ENCODE measurements at places on chromosomes 7 and 10. TPM values are rescaled to one million over a fixed set of nuclear protein-coding genes. Genes with fewer than 3 reads are reported as not detected.

The GBX1 gene
- total RNA-seq = 0.20 TPM

The CALHM1 gene
- total RNA-seq = not detected

The BCL7B gene
- total RNA-seq = 42.5 TPM

DNA sequence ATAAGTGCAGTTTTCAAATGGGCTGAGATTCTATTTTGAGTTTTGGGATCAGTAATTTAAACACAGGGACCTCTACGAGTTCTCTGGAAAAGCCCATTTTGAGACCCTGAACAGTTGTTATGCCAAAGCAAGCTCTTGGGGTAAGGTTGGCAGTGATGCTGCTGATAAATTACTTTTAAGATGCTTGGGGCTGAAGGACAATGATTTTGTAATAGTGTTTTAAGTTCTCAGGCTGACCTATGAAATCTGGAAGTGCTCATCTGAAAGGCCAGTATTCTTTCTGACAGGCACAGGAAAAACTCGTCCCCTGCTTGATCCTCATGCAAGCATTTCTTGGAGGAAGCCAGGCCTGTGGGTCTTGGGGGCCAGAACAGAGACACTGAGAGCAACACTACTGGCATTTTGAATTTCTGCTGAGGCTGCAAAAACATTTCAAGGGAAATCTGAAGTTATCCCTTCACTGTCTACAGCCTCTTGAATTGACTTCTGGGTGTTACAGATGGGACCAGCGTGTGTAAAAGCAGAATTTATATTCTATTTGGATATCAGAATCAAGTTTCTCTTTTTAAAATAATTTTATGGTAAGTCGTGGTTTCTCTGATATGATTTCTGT lies 79.7 kb downstream of the AUTS2 start:
- DNase-seq = no peak
- peaks cover 52% of the 10 kb centered on the region for H3K4me1 ChIP-seq
- no peaks in the 10 kb centered on the region for H3K36me3 ChIP-seq
- H3K27ac ChIP-seq = peak overlapping the region; percentile 87

The KIAA1217 gene
- total RNA-seq = 167 TPM

The GJD4 gene
- total RNA-seq = not detected

DNA sequence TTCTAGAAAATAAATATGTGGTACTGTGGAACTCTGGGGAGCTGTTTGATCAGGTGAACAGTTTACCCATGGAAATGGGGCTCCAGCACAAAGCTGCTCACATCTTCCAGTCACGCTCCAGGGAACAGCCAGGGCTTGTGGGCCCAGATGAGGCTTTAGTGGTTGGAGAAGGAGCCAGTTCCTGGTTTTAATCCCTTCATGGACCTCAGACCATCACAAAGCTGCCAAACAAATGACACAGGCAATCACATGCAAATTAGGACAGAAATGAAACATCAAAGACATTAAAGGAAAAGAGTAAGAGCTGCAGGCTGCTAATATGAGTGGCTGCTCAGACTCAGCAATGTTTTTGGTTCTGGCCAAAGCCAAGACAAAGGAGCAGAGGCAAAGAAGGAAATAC lies 2.2 kb upstream of the ATP6V0E2 start:
- no peaks in the 10 kb centered on the region for H3K36me3 ChIP-seq
- DNase-seq = no peak
- H3K4me3 ChIP-seq = no peak overlapping the region
- peak overlapping the region; percentile 64 for H3K27ac ChIP-seq

- DNase-seq = no peak
- no peaks in the 10 kb centered on the region for H3K27me3 ChIP-seq
- H3K27ac ChIP-seq = no peak overlapping the region
- H3K36me3 ChIP-seq = no peaks in the 10 kb centered on the region
Observed at GRCh38 chr10:73937333-73938043, 26.6 kb downstream of the PLAU start.

DNA sequence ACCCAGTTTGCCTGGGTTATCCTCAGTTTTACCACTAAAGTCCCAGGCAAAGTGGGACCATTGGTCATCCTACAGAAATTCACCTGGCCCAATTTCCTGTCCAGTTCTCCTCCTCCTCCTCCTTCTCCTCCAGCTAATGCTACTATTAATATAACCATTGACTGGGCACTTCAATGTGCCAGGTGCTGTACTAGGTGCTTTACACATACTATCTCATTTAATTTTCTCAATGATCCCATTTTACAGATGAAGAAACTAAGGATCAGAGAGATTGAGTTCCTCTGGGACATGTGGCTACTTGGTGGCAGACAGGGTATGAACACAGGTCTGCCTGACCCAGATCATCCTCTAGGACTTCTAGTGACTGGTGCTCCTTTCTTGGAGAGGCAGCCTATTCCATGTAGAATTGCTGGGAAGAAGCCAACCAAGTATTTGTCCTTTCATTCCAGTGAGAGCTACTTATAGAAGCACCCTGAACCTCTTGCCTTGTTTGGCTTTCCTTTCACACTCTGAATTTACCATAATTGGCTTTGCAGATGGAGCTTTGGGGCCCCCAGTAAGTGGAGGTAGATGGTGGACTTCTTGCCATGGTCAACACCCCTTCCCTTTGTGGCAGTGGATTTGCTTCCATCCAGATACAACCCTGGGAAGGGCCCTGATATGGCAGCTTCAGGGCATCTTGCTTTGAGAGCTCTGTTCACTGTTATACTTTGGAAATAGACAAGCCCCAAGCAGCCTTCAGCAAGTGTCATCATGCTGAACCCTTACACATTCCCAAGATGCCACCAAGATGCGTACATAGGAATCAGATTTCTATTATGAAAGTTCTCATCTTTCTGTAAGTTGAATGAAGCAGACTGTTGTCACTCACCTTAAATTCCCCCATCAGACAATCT lies 78.7 kb downstream of the MYOF start:
- H3K4me3 ChIP-seq = no peak overlapping the region
- H3K27ac ChIP-seq = peak overlapping the region; percentile 19
- no peak for DNase-seq
- H3K36me3 ChIP-seq = peaks cover 22% of the 10 kb centered on the region

DNA sequence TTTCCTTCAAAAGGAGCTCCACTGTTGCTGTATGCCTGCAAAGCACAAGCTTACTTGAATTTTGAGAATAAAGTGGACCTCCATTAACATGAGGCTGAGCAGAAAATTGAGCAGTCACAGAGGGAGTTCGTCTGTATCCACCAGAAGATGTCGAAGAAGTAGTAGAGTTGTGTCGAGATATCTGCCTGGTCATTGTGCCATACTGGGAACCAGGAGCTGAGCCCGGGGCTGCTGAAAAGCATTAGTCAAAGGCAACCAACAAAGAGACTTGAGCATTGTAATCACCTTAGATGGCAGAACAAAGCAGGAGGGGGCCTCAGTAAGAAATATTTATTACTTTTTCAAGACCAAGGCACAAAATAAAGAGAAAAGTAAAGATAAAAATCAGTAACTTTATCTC lies 61.5 kb downstream of the PDSS1 start:
- H3K27ac ChIP-seq = no peak overlapping the region
- H3K27me3 ChIP-seq = no peaks in the 10 kb centered on the region
- no peak overlapping the region for H3K4me3 ChIP-seq
- H3K36me3 ChIP-seq = no peaks in the 10 kb centered on the region
- no peaks in the 10 kb centered on the region for H3K4me1 ChIP-seq

DNA sequence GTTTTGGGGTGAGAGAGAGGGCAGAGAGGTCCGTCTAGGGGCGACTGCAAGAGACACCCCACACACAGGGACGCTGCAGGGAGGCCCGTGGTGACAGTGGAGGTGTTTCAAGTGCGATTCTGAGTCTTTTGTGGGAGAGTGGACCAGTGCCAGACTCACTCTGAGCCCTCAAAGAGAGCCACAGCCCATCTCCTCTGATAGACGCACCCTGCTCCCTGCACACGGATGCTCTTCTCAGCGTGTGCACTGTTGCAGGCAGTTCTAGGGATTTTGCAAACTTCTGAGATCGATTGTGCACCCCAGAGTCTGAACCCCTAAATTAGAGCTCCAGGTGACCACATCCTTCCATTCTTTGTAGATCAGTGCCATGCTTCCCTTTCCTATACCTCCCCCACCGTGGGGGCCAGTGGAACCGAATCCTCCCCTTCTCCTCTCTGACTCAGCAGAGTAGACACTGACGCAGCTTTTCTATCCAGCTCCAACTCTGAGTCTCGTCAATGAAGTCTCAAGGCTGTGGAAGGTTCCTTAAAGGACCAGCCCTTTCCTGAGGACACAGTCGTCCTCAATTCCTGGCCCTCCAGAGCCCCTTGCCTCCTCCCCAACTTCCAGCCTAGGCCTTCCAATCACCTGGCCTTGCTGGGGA lies 83.8 kb downstream of the TMEM130 start:
- H3K27ac ChIP-seq = no peak overlapping the region
- no peak overlapping the region for H3K4me3 ChIP-seq
- H3K27me3 ChIP-seq = peaks cover 2% of the 10 kb centered on the region
- no peak for DNase-seq
- peaks cover 10% of the 10 kb centered on the region for H3K4me1 ChIP-seq

The ELOVL3 gene
- total RNA-seq = 0.27 TPM

The CPA2 gene
- 0.73 TPM for total RNA-seq

The LGI1 gene
- 0.13 TPM for total RNA-seq

DNA sequence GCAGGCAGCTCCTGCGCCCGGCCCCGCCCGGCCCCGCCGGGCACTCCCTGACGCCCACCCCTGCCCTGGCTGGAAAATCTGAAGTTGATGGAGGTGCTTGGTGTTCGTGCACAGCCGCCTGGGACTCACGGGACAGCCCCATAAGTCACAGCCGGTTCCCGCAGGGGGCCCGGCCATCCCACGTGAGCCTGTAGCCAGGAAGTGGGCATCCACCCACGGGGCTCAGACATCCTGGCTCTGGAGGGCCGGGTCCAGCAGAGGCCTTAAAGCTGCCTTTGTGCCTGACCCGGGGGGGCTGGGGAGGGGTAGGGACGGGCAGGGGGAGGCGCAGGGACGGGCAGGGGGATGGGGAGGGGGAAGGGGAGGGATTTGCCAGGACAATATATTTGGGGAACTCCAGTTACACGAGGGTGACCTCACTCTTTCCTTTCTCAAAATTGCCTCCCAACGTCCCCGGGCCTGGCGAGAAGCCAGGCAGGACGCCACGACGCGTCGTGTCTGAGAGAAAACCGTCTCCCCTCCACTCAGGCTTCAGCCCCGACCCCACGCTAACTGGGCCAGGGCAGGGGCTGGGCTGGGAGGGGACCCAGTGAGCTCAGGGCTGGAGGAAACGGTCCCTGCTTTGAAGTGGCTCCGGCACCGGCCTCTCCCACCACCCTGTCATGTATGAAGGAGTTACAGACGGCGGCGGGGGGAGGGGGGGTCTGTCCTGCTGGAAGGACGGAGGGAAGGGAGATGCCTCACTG lies 82.1 kb upstream of the PDGFA start:
- H3K27me3 ChIP-seq = no peaks in the 10 kb centered on the region
- H3K36me3 ChIP-seq = peaks cover 6% of the 10 kb centered on the region
- H3K4me3 ChIP-seq = no peak overlapping the region
- H3K4me1 ChIP-seq = peaks cover 16% of the 10 kb centered on the region

GRCh38 chr10:124001391-124002148 lies 91.8 kb downstream of the CHST15 start:
- no peak overlapping the region for H3K27ac ChIP-seq
- H3K4me1 ChIP-seq = peaks cover 10% of the 10 kb centered on the region
- no peak for DNase-seq

The C7orf57 gene
- not detected for total RNA-seq

Data from mesothelial cell of epicardium (in vitro differentiated cells).